ENCODE measurements at places on chromosomes 12 and 14. TPM values are rescaled to one million over a fixed set of nuclear protein-coding genes. Genes with fewer than 3 reads are reported as not detected.

The GAPDH gene
- 4,983 TPM for polyA plus RNA-seq

The OTUB2 gene
- 0.18 TPM for polyA plus RNA-seq

The SPRYD3 gene
- 29.4 TPM for polyA plus RNA-seq

The MORN3 gene
- polyA plus RNA-seq, result 0.38 TPM

The RPL10L gene
- not detected for polyA plus RNA-seq

The IL23A gene
- 0.32 TPM for polyA plus RNA-seq

The C12orf54 gene
- not detected for polyA plus RNA-seq

The PARP11 gene
- polyA plus RNA-seq, result 2.2 TPM

The INHBE gene
- polyA plus RNA-seq, result not detected

The TOX4 gene
- polyA plus RNA-seq, result 20.0 TPM

The FBXO34 gene
- polyA plus RNA-seq, result 10.2 TPM

DNA sequence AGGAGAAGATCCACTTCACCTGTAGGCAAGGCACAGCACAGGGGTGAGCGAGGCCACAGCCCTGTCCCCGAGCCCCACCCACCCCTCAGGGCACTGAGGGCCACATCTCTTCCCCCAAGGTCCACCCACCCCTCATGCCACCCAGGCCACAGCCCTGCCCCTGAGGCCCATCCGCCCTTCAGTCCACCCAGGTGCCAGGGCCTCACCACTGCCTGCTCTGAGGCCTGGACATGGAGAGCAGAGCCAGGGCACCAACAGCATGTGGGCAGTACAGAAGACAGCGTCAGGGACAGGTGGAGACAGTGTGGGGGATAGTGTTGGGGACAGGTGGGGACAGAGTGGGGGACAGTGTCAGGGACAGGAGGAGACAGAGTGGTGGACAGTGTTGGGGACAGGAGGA is 138.3 kb downstream of the TMEM121 start:
- no peak for DNase-seq

GRCh38 chr14:90556012-90556477 is 159.2 kb downstream of the CALM1 start:
- DNase-seq, result peak; percentile 50

GRCh38 chr14:70641548-70642302 is at the start of gene TTC9:
TSS of gene TTC9 (plus strand) at chr14:70641916. CDS start at chr14:70642130, 214 bp downstream.
- peak; percentile 67 for DNase-seq

DNA sequence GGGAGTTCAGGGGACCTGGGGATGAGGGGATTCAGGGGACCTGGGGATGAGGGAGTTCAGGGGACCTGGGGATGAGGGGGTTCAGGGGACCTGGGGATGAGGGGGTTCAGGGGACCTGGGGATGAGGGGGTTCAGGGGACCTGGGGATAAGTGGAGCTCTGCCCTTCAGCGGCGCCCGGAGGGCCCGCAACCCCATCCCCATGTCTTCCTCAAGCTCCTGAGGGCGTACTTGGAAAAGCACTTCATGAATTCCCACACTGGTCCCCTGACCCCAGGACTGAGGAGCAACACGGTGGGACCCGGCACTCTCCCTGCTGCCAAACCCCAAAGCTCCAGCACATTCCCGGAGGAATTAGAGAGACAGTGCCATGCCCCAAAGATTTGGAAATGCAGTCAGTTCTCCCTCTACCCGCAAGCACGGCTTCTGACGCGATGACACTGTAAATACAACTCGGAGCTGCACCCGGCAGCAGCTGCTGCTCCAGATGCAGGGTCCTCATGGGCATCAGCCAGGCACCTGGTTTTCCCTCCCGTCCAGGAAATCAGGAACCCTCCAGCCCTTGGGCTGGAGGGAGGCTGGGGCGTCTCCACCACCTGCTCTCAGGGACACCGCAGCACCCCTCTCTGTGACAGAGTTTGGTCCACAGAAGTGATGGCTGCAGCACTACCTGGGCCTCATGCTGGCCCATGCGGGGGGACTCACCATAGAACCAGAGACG is 32.8 kb upstream of the C14orf180 start:
- DNase-seq, result no peak

- DNase-seq, result peak; percentile 72
Measured at GRCh38 chr14:90518069-90518940, 121.5 kb downstream of the CALM1 start.

GRCh38 chr12:93243689-93244513 is 133.8 kb upstream of the NUDT4 start:
- no peak for DNase-seq

DNA sequence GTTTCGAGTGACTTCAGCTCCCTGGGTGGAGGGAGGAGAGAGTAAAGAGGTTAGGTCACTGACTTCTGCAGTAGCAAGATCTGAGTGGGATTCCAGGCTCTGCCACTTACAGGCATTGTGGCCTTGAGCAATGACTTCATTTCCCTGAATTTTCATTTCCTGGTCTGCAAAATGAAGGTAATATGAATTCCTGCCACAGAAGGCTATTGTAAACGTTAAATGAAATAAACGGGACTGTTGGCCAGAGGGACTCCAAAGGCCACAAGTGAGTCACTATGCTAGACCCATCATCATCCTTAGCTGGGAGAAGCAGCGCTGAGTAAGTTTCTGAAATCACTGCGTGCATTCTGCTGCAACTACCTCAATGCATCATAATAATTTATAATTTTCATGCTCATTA is 807.8 kb downstream of the AACS start:
- DNase-seq, result no peak

GRCh38 chr14:66088656-66089055 is 397.5 kb upstream of the CCDC196 start:
- DNase-seq, result no peak

GRCh38 chr12:120538281-120539156 is 4.4 kb downstream of the RNF10 start:
- peak; percentile 83 for DNase-seq

DNA sequence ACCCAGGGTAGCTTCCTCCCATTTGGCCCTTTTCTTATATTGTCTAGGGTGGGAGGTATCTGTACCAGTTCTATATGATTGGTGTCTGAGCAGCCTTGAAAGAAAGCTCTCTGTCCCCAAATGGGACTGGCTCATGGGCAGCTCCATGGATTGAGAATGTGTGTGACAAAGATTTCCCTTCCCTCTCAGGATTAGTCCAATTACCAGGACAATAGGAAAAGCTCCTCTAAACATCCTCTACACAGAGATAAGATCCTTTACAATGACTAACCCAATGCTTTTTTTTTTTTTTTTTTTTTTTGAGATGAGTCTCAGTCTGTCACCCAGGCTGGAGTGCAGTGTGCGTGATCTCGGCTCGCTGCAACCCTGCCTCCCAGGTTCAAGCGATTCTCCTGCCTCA is 112.1 kb downstream of the SLC35F4 start:
- DNase-seq, result no peak

DNA sequence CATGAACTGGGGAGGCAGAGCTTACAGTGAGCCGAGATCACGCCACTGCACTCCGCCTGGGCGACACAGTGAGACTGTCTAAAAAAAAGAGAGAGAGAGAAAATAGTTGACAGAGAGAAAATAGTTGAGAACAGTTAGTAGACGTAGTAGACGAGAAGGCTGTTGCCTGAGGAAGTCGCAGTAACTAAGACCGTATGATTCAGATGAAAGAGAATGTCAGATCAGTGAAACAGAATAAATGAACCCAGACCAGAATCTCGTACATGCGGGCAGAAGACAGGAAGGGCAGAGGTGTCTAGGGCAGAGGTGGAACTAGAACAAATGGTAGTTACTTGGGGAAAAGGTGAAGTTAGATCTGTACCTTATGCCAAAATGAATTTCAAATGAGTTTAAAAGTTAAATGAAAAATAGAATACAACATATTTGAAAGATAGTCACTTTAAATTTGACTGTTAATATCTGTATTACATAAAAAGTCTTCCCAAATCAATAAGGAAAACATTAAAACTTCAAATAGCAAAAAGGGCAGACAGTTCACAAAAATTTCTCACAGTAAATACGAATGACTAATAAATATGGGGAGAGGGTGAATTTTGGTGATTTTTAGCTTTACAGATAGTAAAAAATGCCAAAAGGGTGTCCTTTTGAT is 17.7 kb downstream of the MDM2 start:
- no peak for DNase-seq

DNA sequence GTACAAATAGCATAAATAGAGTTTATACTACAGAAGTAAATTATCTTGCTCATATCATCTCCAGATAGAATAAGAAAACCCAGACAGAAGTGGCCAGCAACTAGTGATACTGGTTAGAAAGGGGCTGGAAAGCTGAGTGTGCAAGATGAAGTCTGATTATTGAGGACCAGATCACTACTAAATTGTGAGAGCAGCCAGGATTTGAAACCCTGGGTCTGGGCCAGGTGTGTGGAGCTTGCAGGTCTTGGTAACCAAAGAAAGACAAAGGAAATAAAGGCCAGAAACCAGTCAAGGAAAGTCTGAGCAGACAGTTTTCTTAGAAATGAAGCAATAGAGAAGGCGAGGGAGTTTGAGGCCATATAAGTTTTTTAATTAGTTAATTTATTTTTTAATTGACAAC is 611.8 kb downstream of the ETNK1 start:
- no peak for DNase-seq

GRCh38 chr12:52285172-52285745 is 6.1 kb downstream of the KRT81 start:
- no peak for DNase-seq

- no peak for DNase-seq
Measured at GRCh38 chr14:51535443-51536044, 116.2 kb upstream of the FRMD6 start.

DNA sequence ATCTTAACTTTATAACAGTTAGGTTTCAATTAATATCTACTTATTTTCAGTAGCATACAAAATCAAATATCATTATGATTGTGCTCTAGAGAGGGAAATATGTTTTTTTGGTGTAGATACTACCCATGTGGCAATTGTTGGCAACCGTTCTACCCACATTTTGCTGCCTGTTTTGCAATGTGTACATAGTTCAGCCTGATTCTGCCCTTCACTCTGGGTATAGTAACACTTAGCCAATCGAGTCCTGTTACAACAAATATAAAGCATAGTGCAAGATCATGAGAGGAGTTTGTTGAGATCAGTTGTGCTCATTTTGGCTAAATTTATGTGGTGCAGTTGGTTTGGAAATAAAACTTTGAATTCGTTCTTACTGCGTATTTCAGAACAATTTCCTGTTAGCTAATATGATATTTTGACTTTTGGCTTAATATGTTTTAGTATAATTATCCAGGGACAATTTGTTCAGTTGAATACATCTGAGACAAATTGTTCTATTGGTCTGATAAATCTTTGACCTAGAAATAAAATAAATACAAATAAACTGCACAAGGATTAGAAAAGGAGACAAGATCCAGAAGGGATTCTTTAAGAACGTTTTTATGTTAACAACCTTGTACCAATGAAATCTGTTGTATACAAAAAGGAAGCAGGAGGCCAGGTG is 76.9 kb downstream of the ATF7IP start:
- no peak for DNase-seq

- DNase-seq, result peak; percentile 83
Measured at GRCh38 chr12:65602610-65603295, 221.5 kb upstream of the HMGA2 start.

DNA sequence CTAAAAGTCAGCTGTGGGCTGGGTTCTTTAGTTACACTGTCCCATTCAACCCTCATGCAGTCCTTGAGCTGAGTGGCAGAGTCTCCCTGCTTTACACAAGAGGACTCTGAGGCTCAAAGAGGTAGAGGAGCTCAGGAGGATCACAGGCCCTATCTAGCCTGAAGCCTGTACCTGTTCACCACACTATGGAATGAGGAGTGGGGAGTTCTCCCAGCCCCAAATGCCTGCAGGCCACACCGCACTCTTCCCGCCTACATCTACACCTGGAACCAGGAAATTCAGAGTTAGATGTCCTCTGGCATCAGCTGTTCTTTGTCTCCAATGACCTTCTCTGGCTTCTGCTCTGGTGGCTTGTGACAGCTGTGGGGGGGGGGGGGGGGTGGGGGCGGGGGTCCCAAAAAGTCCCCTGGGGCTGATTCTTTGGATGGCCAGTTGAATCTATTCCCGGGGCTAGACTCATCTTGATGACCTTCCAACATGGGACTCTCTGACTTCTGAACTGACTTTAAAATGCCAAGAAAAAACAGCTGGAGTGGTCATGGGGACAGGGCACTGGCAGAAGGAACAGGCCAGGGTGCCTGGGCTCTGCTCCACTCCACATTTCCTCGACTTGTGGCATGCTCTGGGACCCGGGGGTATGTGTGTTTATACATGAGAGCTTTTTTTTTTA is 30.6 kb downstream of the RIN3 start:
- DNase-seq, result no peak

DNA sequence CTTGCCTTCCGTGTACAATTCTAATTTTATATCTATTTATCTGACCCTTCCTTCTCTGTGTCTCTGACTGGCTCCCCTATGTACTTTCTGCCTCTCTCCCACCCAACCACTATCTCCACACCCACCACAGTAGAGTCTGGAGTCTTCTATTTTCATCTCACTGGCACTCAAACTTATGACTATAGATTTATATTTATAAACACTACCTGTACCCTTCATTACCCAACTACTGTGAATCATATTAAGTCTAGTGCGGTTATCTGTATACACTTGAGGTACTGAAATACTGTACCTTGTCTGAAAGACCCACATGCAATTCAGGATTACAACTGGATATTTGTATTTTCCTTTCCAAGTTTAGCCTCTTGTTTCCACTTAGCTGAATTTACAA is 36.1 kb downstream of the ATP2B1 start:
- DNase-seq, result no peak

All from right cardiac atrium (tissue), 5 donors.